ENCODE measurements at places on chromosomes 4 and X. TPM values are rescaled to one million over a fixed set of nuclear protein-coding genes. Genes with fewer than 3 reads are reported as not detected.

The AMBN gene
- 0.94 TPM for total RNA-seq

The ASMT gene
- not detected for total RNA-seq

The EXOC1L gene
- total RNA-seq = not detected

The EFHC2 gene
- total RNA-seq = 3.1 TPM

The GABRQ gene
- total RNA-seq = 1.3 TPM

The PARM1 gene
- 7.5 TPM for total RNA-seq

The GALNTL6 gene
- total RNA-seq = 16.9 TPM

The BANK1 gene
- not detected for total RNA-seq

The MTHFD2L gene
- 43.8 TPM for total RNA-seq

The DGKK gene
- 0.63 TPM for total RNA-seq

The PDGFC gene
- 36.0 TPM for total RNA-seq

The HTR2C gene
- total RNA-seq = 2.8 TPM

The GPRASP2 gene
- 79.2 TPM for total RNA-seq

The CXCL9 gene
- total RNA-seq = not detected

The NR0B1 gene
- 0.31 TPM for total RNA-seq

The CCDC149 gene
- 31.9 TPM for total RNA-seq

The SFRP2 gene
- 1.6 TPM for total RNA-seq

The XIAP gene
- total RNA-seq = 62.3 TPM

The HDAC8 gene
- 86.7 TPM for total RNA-seq

The NHS gene
- total RNA-seq = 7.5 TPM

The FAM156A gene
- total RNA-seq = 27.5 TPM

The SGCB gene
- total RNA-seq = 70.1 TPM

The CXCL10 gene
- total RNA-seq = not detected

The KDR gene
- 10.6 TPM for total RNA-seq

The BEX1 gene
- total RNA-seq = 136 TPM

The SYTL5 gene
- total RNA-seq = 2.2 TPM

The SPACA5 gene
- not detected for total RNA-seq

The ITM2A gene
- total RNA-seq = 39.1 TPM

The HS6ST2 gene
- total RNA-seq = 5.3 TPM

The NXF2B gene
- total RNA-seq = 0.31 TPM

The UGT2B15 gene
- total RNA-seq = not detected

The UGT2A2 gene
- not detected for total RNA-seq

The TBC1D8B gene
- 1.3 TPM for total RNA-seq

The BGN gene
- total RNA-seq = 4.7 TPM

The TNIP3 gene
- not detected for total RNA-seq

The CXorf49 gene
- not detected for total RNA-seq

The MANBA gene
- total RNA-seq = 39.4 TPM

The ARHGAP36 gene
- 0.31 TPM for total RNA-seq

The HMGN5 gene
- total RNA-seq = 2.2 TPM

The FRMPD3 gene
- total RNA-seq = 5.6 TPM

The UCHL1 gene
- 918 TPM for total RNA-seq

The GSX2 gene
- 2.8 TPM for total RNA-seq

The SLC7A11 gene
- total RNA-seq = 13.1 TPM
